Forelimb muscle (tissue), 1 donor: ENCODE measurements at places on chromosomes 7 and 10. TPM values are rescaled to one million over a fixed set of nuclear protein-coding genes. Genes with fewer than 3 reads are reported as not detected.

DNA sequence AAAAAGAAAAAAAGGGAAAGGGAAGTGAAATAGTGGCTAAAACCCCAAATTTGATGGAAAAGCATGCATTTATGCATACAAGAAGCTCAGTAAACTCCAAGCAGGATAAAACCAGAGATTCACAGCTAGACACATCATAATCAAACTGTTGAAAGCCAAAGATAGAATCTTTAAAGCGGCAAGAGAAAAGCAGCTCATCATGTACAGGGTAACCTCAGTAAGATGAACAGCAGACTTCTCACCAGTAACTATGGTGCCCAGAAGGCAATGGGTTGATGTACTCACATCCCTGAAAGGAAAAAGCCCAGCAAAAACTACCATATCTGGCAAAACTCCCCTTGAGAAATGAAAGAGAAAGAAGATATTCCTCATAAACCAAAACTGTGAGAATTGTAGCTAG, 60.4 kb downstream of the TPST1 start:
- DNase-seq = no peak

DNA sequence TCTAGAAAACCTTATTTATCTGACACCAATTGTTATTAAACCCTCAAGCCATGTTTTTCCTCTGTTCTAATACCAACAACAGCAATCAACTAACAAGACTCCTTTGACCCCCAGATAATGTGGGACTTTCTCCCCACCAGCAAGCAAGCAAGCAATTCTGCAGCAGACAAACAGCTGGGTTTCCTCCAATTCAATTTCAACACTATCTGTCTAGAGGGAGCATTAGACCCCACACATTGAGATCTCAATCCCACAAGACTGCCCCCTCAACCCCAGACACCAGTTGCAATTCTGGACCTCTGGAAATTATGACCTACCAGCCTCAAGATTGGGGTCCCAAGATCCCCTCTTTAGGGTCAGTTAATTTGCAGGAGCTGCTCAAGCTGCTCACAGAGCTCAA, 89.4 kb upstream of the TMEM26 start:
- DNase-seq = no peak

HTRA1 gene
- 74.3 TPM for polyA plus RNA-seq

- DNase-seq = no peak
Measured at GRCh38 chr10:124990671-124991625, 49.0 kb downstream of the ZRANB1 start.

PIK3CG gene
- 2.1 TPM for polyA plus RNA-seq

GRCh38 chr10:116014871-116015582, 258.0 kb downstream of the GFRA1 start:
- no peak for DNase-seq

NPTX2 gene
- polyA plus RNA-seq = 7.4 TPM

GPR141 gene
- 0.40 TPM for polyA plus RNA-seq

GRCh38 chr7:70542750-70543376, 589.1 kb upstream of the GALNT17 start:
- no peak for DNase-seq

ASZ1 gene
- not detected for polyA plus RNA-seq

DNA sequence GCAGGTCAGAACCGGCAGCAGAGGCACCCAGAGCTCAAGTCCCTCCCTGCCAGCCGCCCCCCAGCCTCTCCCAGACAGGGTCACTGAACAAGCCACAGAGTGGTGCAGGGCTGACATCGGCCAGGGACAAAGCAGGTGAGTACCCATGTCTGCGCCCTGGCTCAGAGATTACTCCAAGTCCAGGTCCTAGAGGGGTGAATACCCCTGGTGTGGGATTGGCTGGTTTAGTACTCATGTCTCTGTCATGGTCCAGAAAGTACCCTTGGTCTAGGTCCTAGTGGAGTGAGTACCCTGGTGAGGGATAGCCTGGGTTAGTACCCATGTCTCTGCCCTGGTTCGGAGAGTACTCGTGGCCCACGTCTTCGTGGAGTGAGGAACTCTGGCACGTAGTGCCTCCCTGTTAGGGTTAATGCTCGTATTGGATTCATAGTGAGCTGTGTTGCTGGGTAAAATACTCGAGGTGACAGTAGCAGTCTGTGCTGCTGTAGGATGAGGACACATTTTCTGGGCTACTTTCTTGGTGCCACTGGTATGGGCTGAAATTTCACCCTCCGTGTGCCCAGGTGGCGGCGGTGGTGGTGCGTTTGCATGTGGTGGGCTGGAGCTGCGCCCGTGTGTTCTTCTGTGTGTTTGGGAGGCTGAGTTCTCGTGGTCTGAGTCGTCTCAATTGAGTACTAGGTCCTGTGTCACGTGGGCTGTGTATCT, 25.5 kb upstream of the KNDC1 start:
- no peak for DNase-seq

DNA sequence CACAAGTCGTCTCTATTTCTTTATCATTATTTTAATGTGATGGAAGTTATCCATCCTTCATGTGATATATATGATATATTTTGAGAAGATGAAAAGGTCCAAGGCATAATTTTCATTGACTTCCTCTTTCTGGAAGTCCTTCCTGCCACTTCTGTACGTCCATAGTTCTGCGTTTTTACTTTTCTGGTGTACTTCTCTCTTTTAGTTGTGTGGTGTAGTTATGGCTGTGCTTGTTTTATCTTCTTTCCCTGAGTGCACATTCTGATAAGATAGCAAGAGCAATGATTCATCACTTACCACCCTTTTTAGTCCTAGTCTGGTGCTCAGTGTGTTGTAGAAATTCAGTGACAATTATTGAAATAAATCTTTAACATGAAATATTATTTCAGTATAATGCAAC, 231.3 kb upstream of the FERD3L start:
- DNase-seq = no peak

DNA sequence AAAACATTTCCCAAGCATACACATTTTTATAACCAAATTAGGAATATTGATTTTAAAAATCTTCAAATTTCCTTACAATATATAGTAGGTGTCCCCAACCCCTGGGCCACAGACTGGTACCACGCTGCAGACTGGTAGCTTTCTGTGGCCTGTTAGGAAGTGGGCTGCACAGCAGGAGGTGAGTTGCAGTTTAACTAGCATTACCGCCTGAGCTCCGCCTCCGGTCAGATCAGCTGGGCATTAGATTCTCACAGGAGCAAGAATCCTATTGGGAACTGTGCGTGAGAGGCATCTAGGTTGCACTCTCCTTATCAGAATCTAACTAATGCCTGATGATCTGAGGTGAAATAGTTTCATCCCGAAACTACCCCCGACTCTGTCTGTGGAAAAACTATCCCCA, 62.1 kb downstream of the ZWINT start:
- no peak for DNase-seq

DNA sequence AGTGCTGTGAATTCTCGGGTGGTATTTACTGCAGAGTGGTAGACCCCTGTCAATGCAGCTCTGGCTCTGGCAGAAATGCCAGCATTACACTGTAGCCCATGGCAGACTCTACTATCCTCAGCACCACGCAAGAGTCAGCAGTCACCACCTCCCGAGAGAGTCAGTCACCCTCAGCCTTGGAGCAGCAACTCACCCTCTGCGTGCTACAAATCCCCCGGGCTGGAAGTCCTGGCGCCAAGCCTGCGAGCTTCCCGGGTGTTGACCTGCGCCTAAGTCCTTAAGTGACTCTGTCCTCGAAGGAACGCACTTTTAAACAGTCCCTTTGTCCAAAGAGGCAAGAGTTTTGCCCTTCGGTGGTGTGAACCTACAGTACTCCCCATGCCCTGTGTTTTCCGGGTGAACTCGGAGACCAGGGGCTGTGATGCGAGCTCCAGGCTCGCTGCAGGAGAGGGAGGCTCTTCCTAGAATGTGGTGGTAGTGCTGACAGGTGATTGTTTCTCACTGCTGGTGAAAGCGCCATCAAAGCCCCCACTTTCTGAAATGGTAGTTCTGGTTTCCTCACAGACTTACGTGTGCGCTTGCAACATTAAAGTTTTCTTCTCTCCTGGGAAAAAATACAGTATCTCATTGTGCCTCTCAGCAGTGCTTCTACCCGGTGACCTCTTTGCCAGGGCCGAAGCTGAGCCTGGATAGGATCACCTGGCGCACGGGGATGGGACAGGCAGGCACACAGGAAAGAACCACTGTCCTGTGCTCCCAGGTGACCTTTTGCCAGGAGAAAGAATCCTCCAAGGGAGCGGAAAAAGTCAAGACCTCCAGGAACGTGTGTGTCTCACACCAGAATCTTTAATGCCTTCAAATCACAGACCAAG, 33.1 kb upstream of the MBL2 start:
- DNase-seq = no peak

PHYHIPL gene
- 1.1 TPM for polyA plus RNA-seq

UNCX gene
- not detected for polyA plus RNA-seq

- no peak for DNase-seq
Measured at GRCh38 chr7:2623698-2624014, 8.1 kb upstream of the TTYH3 start.

DNA sequence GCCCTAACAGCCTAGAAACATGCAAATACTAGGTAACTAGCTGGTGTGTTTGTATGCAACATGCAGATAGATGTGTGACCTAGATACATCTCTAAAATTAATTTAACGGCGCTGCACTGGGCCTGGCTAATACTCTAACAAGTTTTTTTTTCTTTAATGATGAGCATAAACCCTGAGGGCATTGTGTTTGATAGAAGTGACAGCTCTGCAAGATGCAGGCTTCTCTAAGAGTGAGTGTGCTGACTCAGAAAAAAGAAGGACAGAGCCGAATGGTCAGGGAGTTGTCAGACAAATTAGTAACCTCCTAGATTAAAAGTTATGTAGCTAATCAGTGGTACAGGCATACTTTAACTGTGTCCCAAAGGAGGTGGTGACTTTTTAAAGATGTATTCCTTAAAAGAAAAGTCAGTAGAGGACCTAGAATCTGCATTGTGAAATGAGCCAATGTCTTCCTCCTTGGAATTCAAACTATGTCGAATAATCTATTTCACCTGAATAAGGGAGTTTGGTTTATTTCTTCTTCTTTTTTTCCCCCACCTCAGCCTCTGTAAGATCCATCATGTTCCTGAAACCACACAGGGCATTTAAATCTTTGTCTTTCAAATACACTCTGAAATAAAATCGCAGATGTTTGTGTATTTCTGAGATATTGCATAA, 315.1 kb downstream of the GFRA1 start:
- no peak for DNase-seq

DNA sequence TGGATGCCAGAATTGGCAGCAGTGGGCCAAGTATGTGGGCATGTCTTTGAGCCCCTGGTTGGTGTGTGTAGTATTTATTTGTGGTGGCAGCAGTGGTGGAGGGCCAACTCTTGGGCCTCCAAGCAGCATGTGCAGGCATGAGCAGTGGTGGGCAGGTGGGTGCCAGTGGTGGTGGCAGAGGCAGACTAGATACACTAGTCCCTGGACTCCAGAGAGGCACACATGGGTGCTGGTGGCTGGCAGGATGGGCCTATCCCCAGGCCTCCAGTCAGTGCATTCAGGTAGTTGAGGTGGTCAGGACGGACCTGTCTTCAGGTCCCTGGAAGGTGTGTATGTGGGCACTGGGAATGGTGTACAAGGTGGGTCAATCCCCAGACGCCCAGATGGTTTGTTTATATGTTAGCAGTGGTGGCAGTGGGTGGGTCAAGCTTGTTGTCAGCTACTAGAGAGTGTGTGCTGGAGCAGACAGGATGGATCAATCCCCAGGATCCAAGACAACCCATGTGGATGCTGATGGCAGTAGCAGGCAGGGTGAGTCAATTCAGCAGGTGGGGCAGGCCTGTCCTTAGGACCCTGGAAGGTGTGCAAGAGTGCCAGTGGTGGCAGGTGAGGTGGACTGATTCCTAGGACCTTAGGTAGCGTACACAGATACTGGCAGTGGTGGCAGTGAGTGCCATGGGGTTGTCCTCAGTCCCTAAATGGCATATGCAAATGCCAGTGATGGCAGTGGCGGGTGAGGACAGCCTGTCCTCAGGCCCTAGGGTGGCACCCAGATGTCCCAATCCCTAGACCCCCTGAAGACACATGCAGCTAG, 294.3 kb downstream of the RPS24 start:
- DNase-seq = no peak

DNA sequence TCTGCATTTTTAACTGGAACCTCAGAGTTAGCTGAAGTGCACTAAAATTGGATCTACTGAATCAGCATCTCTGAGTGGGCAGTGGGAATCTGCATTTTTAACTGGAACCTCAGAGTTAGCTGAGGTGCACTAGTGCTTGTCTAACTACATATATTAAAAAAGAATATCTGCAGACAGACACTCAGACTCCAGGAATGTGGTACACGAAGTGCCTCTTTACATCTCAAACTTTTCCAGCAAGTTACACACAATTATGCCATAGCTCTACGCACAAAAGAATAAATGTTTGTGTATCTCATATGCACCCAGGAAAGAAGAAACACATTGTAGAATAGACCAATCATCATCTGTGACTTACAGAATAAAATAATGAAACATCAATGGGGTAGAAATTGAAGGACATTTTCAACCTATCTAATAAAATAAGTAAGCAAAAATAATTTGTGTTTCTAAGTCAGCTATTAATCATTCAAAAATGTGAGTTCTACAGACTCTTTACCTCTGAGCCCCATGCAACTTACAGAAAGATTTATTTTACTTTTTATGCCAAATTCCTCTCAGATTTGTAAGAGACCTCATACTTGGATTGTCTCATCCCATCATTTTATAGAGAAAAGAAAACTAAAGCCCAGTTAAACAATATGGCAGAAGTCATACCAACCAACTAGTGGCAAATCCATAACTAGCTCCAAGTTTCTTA, 28.3 kb downstream of the PPP1R3A start:
- no peak for DNase-seq

- DNase-seq = no peak
Measured at GRCh38 chr7:7476381-7476780, 59.3 kb downstream of the COL28A1 start.

RTKN2 gene
- polyA plus RNA-seq = 4.5 TPM

DNA sequence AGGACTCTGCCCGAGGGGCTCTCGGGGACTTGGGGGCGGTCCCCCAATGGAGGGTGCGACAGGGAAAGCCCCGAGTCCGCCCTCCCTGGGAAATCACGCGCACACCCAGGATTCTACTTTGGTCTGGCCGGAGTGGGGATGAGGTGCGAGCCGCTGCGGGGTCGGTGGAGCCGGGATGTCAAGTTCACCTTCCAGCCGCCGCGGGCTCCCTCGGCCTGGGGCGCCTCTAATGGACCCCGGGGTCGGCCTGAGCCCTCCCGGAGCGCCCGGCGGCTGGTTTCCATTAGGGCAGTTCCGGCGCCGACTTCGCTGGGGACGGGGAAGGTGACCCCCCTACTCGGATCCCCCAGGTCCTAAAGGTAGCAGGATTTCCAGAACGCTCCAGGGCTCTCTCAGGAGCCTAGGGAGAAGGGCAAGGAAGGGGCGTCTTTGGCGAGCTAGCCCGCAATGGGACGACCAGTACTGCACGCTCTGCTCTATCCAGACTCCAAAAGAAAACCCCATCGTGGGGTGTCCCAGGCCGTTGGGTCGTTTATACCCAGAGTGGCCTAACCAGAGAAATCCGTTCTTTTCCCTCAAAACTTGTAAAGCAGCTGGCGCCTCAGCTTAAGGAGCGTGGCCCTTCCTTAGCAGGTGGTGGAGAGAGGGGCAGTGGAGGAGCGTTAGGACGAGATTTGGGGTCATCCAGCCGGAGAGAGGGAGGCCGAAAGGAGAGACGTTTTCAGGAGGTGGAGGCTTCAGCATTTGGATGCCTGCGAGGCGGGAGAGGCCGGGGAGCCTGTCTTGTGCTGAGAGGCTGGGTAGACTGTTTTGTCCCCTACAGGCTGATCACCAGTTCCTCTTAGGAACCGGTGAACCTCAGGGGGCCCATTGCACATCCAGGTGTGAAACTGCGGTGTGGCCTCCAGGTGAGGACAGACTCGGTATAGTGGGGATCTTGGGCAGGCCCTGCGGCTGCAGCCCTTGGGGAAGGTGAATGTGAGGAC, 860 bp upstream of the WDR86 start:
- no peak for DNase-seq
